ENCODE measurements at places on chromosomes 1 and 21. TPM values are rescaled to one million over a fixed set of nuclear protein-coding genes. Genes with fewer than 3 reads are reported as not detected.

Gene KIF2C
- total RNA-seq, result not detected

Gene AK5
- 16.7 TPM for total RNA-seq

Gene PGBD5
- 5.1 TPM for total RNA-seq

Gene RGS13
- not detected for total RNA-seq

Gene SLC16A4
- total RNA-seq, result 8.0 TPM

GRCh38 chr1:221783936-221784335, 42.0 kb upstream of the DUSP10 start:
- H3K36me3 ChIP-seq, result no peaks in the 10 kb centered on the region
- no peaks in the 10 kb centered on the region for H3K4me1 ChIP-seq
- no peaks in the 10 kb centered on the region for H3K27me3 ChIP-seq
- no peak overlapping the region for H3K27ac ChIP-seq
- H3K4me3 ChIP-seq, result no peak overlapping the region

DNA sequence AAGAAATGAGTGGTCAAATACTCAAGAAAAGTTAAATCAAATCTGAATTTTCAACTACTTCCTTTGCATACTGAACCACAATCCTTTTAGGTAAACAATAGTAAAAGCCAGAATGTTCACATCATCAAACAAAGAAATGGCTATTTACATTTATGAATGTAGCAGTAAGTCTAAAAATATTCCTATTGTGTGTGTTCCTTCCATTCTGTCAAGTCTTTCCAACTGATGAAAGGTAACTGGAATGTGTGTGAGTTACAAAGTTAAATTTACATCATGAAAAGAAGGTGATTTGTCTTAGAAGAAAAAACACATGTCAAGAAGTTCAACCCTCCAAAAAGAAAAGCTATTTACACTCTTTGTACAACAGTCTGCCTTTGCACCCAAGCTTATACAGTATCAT, 203.1 kb downstream of the SIPA1L2 start:
- H3K4me1 ChIP-seq, result no peaks in the 10 kb centered on the region
- peaks cover 23% of the 10 kb centered on the region for H3K36me3 ChIP-seq
- no peaks in the 10 kb centered on the region for H3K27me3 ChIP-seq
- H3K27ac ChIP-seq, result no peak overlapping the region
- no peak overlapping the region for H3K4me3 ChIP-seq
- no peak for DNase-seq

DNA sequence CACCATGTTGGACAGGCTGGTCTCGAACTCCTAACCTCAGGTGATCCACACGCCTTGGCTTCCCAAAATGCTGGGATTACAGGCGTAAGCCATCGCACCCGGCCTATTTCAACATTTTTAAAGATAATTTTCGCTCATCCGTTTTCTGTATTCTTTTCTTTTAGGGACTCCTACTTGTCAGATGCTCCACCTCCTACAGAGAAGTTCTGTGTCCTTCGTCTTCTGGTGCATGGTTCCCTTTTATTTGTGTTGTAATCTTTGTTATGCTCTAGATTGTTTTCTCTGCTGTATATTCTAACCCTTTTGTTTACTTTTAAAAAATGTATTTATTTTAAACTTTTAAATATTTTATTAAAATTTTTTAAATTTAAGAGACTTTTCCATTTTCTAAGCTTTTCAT, 28.4 kb downstream of the CLDN14 start:
- no peaks in the 10 kb centered on the region for H3K4me1 ChIP-seq
- H3K36me3 ChIP-seq, result no peaks in the 10 kb centered on the region
- H3K27me3 ChIP-seq, result no peaks in the 10 kb centered on the region
- no peak overlapping the region for H3K4me3 ChIP-seq
- no peak overlapping the region for H3K27ac ChIP-seq

DNA sequence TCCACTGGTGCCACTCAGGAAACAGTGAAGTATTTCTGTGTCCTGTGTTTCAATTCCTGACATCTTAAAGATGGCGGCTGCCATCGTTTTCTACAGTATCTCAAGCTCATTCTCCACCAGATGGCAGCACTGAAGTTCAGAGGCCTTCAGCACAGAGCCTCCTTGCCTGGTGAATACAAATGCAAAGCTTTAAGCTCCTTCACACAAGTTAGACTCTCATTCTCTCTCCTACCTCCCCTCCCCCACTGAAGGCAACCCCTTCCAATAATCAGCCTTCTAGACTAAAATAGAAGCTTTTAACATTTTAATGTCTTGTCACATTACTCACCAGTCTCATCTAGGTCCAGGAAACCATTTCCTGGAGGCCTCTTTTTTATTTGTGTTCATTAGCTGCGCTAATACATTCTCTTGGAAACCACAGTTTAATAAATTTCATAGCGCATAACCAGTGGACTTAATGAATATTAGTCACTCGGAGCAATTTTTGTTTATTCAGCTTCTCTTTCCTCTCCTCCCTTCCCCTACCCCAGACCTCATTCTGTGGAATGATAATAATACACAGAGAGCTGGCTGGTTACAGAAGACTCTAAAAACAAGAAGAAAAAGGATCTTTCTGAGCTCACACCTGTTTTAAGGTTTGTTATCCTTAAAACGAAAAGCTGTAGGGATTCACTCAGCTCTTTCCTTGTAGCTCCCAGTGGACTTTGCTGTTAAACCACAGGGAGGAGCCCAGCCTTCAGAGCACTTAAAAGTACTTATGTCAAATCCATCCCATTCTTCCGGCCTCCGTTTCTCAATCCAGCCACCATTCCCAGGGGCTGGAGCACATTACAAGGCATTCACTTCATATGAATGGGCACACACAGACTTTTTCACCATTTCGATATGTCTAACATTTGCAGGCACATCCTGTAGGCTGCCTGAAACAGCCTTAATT, 384.9 kb downstream of the HLX start:
- no peak overlapping the region for H3K4me3 ChIP-seq
- H3K27me3 ChIP-seq, result no peaks in the 10 kb centered on the region
- peak; percentile 94 for DNase-seq
- H3K4me1 ChIP-seq, result peaks cover 7% of the 10 kb centered on the region

GRCh38 chr1:167792188-167792565, 70.4 kb downstream of the MPZL1 start:
- no peaks in the 10 kb centered on the region for H3K4me1 ChIP-seq
- DNase-seq, result no peak
- H3K4me3 ChIP-seq, result no peak overlapping the region

- no peaks in the 10 kb centered on the region for H3K36me3 ChIP-seq
- peaks cover 2% of the 10 kb centered on the region for H3K27me3 ChIP-seq
- no peak for DNase-seq
- H3K4me3 ChIP-seq, result no peak overlapping the region
- no peaks in the 10 kb centered on the region for H3K4me1 ChIP-seq
Observed at GRCh38 chr1:2628191-2628932, 4.5 kb downstream of the MMEL1 start.

All from tibial nerve (tissue), 4 donors.